ENCODE measurements at places on chromosomes 2 and 18.

- no peak overlapping the region for H3K4me3 ChIP-seq
- no peak for DNase-seq
- no peaks in the 10 kb centered on the region for H3K36me3 ChIP-seq
- H3K27me3 ChIP-seq: no peaks in the 10 kb centered on the region
Observed at GRCh38 chr2:192735447-192735846, 540.7 kb upstream of the TMEFF2 start.

- no peak overlapping the region for H3K4me3 ChIP-seq
- H3K4me1 ChIP-seq: no peaks in the 10 kb centered on the region
- DNase-seq: no peak
Observed at GRCh38 chr2:17375262-17375661, 143.0 kb downstream of the RAD51AP2 start.

- peaks cover 30% of the 10 kb centered on the region for H3K27me3 ChIP-seq
- H3K4me1 ChIP-seq: no peaks in the 10 kb centered on the region
- no peak for DNase-seq
- H3K4me3 ChIP-seq: no peak overlapping the region
- H3K27ac ChIP-seq: no peak overlapping the region
Observed at GRCh38 chr2:119590873-119591272, 46.6 kb downstream of the CFAP221 start.

- no peak for DNase-seq
- H3K4me3 ChIP-seq: no peak overlapping the region
- no peaks in the 10 kb centered on the region for H3K4me1 ChIP-seq
- peaks cover 1% of the 10 kb centered on the region for H3K36me3 ChIP-seq
Observed at GRCh38 chr2:167890739-167891138, 356.7 kb downstream of the STK39 start.

DNA sequence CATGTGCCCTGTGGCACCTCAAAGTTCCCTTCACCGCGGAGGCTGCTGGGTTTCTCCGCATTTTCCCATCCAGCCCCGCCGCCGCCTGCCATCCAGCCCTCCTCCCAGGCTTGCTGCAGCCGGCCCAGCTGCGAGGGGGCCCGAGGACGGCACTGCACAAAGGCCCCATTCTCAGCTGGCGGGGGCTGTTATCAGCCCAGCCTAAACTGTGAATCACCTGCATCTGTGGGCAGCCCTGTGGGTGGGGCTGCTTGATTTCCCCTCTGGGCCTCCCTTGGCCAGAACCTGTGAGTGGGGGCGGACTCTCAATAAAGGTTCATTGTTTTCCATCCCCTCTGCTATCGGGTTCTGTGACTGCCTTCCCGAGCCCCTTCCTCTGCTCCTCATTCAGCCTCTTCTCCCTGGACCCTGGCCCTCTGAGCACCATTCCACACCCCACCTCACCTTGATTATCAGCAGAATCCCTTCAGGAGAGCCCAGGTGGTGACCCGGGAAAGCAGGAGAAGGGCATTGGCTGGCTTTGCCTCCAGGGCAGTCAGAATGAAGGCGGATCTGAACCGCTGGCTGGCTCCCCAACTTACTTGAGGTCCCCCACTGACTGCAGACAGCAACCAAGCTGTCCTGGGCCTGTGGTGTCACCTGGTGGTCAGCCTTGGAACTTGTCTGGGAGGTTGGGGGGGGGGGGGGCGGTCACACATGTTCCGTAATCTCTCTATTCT is 204.5 kb downstream of the ZFP36L2 start:
- no peak for DNase-seq
- peaks cover 10% of the 10 kb centered on the region for H3K4me1 ChIP-seq
- H3K27ac ChIP-seq: no peak overlapping the region
- no peaks in the 10 kb centered on the region for H3K27me3 ChIP-seq
- no peak overlapping the region for H3K4me3 ChIP-seq

DNA sequence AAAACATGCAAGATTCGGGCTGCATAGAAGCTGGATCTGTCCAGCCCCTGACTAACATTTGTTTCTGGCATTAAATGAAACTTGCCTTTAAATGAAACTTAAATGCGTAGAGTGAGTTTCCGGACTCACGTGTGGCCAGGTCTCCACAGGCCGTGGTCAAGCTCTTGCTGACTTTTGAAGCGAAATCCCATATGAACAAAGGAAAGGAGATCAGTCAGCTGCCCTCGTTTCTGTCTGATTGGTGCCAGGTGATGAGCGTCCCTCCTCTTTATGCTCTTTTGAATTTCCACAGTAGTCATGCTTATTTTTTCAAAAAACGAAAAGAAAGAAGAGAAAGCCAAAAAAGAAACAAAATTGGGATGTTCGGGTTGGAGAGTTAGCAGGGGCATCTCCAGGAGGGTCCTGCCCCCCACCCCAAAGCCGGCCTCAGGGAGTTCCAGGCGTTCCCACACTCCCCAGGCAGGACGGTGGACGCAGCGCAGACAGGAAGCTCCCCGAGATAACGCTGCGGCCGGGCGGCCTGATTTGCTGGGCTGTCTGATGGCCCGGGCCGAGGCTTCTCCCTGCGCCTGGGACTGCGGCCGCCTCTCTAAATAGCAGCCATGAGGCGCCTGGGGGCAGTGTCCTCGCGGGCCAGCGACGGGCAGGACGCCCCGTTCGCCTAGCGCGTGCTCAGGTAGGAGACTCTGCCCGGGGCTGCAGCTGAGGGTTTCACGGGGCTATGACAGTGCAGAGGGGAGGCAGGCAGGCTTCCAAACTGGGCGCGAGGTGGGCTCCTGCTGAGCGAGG is at the start of gene COLEC11:
Gene COLEC11 (plus strand): TSS at position 620 of the 789 bp plus-strand sequence. CDS start 9,229 bp downstream, outside the sequence.
- peaks cover 5% of the 10 kb centered on the region for H3K4me1 ChIP-seq
- no peak within 1 kb of the TSS for H3K27ac ChIP-seq
- H3K27me3 ChIP-seq: peaks cover 8% of the 10 kb centered on the region

- peaks cover 34% of the 10 kb centered on the region for H3K27me3 ChIP-seq
- peaks cover 1% of the 10 kb centered on the region for H3K36me3 ChIP-seq
- DNase-seq: no peak
- no peak overlapping the region for H3K4me3 ChIP-seq
Observed at GRCh38 chr2:31390324-31390723, 24.2 kb downstream of the XDH start.

DNA sequence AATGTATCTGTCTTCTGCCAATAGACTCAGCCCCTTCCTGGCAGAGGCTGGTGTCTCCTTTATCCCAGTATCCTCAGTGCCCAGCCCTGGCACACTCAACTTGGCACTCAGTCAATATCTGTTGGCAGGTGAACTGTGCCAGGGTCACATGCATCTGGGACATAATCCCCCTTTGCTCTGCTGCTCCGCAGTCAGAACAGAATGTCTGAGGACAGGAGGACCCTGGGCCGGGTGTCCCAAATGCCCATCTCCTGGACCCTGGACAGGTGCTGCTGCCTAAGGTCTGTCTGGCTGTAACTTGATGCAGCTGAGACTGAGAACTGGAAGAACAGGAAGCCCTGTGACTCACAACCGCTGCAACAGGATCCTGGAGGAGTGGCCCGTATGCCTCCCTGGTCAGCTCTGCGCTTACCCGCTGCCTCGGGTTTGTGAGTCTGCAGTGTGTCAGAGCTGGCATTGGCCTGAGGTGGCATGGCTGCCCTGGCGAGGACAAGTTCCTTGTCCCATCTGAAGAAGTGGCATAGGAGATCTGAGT is 11.4 kb downstream of the HK2 start:
- H3K4me1 ChIP-seq: peaks cover 39% of the 10 kb centered on the region
- no peak for DNase-seq
- H3K36me3 ChIP-seq: no peaks in the 10 kb centered on the region
- no peak overlapping the region for H3K27ac ChIP-seq
- H3K27me3 ChIP-seq: peaks cover 18% of the 10 kb centered on the region

GRCh38 chr2:200609028-200609614 is 23.3 kb downstream of the AOX1 start:
- no peaks in the 10 kb centered on the region for H3K36me3 ChIP-seq
- peaks cover 46% of the 10 kb centered on the region for H3K27me3 ChIP-seq
- H3K4me1 ChIP-seq: no peaks in the 10 kb centered on the region
- H3K4me3 ChIP-seq: no peak overlapping the region
- no peak for DNase-seq
- H3K27ac ChIP-seq: no peak overlapping the region

GRCh38 chr18:61574665-61575064 is 241.4 kb downstream of the CDH20 start:
- no peak for DNase-seq
- H3K4me1 ChIP-seq: no peaks in the 10 kb centered on the region
- peaks cover 3% of the 10 kb centered on the region for H3K36me3 ChIP-seq
- peaks cover 54% of the 10 kb centered on the region for H3K27me3 ChIP-seq

DNA sequence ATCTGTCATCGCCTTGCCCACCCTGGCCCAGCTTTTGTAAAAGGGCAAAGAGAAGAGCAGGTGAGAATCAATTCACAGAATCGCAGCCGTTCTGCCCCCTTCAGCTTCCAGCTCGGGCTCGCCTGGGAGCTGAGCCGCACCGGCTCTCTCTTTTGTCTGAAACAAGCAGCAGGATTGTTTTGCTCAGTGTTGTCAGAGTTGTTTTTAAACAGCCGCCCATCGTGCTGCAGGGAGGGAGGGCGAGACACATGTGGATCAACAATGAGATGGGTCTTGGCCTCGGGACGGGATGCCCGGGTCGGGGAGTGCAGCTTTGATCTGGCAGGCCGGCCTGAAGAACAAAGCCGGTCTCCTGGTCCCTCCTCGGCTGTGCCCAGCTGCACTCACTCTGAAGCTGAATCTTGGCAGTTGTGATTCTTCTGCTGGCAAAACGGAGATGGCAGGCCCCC is 39.7 kb upstream of the HDAC4 start:
- no peak overlapping the region for H3K27ac ChIP-seq
- peak overlapping the region; percentile 66 for H3K4me3 ChIP-seq
- peaks cover 31% of the 10 kb centered on the region for H3K4me1 ChIP-seq
- peaks cover 53% of the 10 kb centered on the region for H3K27me3 ChIP-seq
- no peak for DNase-seq

DNA sequence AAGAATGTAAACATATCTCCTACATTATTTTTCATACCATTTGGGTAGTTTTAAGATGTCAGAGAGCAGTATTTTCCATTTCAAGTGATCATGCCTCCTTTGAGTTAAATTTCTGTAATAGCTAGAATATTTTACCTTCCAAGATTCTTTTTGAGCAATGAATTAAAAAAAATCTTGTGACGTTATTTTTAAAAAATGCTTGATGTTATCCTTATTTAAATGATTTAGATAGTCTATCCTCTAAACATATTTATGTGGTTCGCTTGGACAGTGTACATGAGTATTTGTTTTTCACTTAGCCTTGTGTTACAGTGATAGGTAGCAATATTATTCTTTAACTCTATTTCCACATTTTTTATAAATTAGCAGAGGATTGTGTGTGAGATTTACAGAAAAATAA is 639.2 kb upstream of the CDH2 start:
- H3K27ac ChIP-seq: no peak overlapping the region
- no peak overlapping the region for H3K4me3 ChIP-seq
- no peaks in the 10 kb centered on the region for H3K4me1 ChIP-seq
- no peaks in the 10 kb centered on the region for H3K36me3 ChIP-seq
- no peak for DNase-seq
- H3K27me3 ChIP-seq: no peaks in the 10 kb centered on the region

DNA sequence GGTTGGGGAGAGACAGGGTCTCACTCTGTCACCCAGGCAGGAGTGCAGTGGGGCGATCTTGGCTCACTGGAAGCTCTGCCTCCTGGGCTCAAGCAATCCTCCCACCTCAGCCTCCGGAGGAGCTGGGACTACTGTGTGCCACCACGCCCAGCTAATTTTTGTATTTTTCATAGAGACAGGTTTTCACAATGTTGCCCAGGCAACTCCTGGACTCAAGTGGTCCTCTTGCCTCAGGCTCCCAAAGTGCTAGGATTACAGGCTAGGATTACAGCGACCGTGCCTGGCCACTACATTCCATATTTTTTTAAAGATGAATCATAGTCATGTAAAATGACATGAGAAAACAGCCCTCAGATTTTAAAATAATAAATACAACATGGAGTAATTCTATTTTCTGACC is 32.3 kb downstream of the CWC22 start:
- H3K36me3 ChIP-seq: peaks cover 46% of the 10 kb centered on the region
- peak overlapping the region; percentile 35 for H3K27ac ChIP-seq
- no peaks in the 10 kb centered on the region for H3K27me3 ChIP-seq
- no peak for DNase-seq

DNA sequence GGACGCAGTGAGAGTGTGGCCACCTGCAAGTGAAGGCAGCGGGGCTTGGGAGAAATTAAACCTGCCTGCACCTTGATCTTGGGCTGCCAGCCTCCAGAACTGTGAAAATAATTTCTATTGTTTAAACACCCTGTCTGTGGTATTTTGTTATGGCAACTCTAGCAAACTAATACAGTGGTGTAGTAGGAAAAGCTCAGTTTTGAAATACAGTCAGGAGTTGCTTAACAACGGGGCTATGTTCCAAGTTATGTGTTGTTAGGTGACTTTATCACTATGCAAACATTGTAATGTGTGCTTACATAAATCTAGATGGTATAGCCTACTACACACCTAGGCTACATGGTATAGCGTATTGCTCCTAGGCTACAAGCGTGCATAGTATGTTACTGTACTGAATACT is 93.4 kb upstream of the FN1 start:
- no peaks in the 10 kb centered on the region for H3K36me3 ChIP-seq
- H3K4me1 ChIP-seq: no peaks in the 10 kb centered on the region
- DNase-seq: no peak
- no peak overlapping the region for H3K4me3 ChIP-seq

GRCh38 chr2:45732946-45733345 is 81.5 kb downstream of the PRKCE start:
- H3K4me1 ChIP-seq: peaks cover 5% of the 10 kb centered on the region
- no peaks in the 10 kb centered on the region for H3K27me3 ChIP-seq
- H3K27ac ChIP-seq: no peak overlapping the region
- H3K36me3 ChIP-seq: peaks cover 5% of the 10 kb centered on the region
- no peak for DNase-seq
- H3K4me3 ChIP-seq: no peak overlapping the region

DNA sequence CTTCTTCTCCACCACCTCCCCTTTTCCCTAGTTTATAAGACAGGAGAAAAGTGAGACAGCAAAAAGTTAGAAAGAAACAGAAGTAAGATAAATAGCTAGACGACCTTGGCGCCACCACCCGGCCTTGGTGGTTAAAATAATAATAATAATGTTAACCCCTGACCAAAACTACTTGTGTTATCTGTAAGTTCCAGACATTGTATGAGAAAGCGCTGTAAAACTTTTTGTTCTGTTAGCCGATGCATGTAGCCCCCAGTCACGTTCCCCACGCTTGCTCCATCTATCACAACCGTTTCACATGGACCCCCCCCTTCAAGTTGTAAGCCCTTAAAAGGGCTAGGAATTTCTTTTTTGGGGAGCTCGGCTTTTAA is 1.5 kb upstream of the BUB1 start:
- no peak overlapping the region for H3K27ac ChIP-seq
- H3K27me3 ChIP-seq: no peaks in the 10 kb centered on the region
- peaks cover 21% of the 10 kb centered on the region for H3K4me1 ChIP-seq

GRCh38 chr2:203871371-203871983 is 3.9 kb downstream of the CTLA4 start:
- DNase-seq: no peak
- peak overlapping the region; percentile 31 for H3K4me3 ChIP-seq
- peaks cover 61% of the 10 kb centered on the region for H3K4me1 ChIP-seq
- peak overlapping the region; percentile 60 for H3K27ac ChIP-seq

- H3K27me3 ChIP-seq: peaks cover 40% of the 10 kb centered on the region
- H3K4me1 ChIP-seq: no peaks in the 10 kb centered on the region
- H3K27ac ChIP-seq: no peak overlapping the region
- H3K4me3 ChIP-seq: no peak overlapping the region
Observed at GRCh38 chr18:62617793-62618591, 95.2 kb downstream of the ZCCHC2 start.

- H3K4me3 ChIP-seq: no peak overlapping the region
- no peaks in the 10 kb centered on the region for H3K27me3 ChIP-seq
- DNase-seq: no peak
- H3K36me3 ChIP-seq: peaks cover 36% of the 10 kb centered on the region
- H3K4me1 ChIP-seq: peaks cover 67% of the 10 kb centered on the region
- H3K27ac ChIP-seq: peak overlapping the region; percentile 62
Observed at GRCh38 chr2:127515383-127515915, 10.8 kb downstream of the IWS1 start.

GRCh38 chr2:64649626-64650025 is 4.1 kb downstream of the SERTAD2 start:
- no peak for DNase-seq
- H3K36me3 ChIP-seq: peaks cover 7% of the 10 kb centered on the region
- peaks cover 45% of the 10 kb centered on the region for H3K4me1 ChIP-seq
- no peak overlapping the region for H3K27ac ChIP-seq
- no peak overlapping the region for H3K4me3 ChIP-seq

All from central memory CD8-positive, alpha-beta T cell (primary cell).